ENCODE measurements at places on chromosomes 7 and 10.

DNA sequence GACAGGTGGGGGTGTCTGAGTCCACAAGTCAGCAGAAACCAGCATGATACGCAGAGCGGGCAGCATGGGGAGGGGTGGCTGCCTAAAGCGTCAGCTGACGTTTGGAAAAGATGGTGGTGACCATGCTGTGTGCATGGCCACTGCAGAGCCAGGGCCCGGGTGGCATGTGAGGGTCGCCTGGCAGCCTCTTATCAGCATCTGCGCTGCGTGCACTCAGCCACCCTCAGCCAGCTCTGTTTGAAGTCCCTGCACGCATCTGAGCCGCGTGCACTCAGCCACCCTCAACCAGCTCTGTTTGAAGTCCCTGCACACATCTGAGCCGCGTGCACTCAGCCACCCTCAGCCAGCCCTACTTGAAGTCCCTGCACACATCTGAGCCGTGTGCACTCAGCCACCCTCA lies 61.5 kb downstream of the WDR37 start:
- no peak for DNase-seq

DNA sequence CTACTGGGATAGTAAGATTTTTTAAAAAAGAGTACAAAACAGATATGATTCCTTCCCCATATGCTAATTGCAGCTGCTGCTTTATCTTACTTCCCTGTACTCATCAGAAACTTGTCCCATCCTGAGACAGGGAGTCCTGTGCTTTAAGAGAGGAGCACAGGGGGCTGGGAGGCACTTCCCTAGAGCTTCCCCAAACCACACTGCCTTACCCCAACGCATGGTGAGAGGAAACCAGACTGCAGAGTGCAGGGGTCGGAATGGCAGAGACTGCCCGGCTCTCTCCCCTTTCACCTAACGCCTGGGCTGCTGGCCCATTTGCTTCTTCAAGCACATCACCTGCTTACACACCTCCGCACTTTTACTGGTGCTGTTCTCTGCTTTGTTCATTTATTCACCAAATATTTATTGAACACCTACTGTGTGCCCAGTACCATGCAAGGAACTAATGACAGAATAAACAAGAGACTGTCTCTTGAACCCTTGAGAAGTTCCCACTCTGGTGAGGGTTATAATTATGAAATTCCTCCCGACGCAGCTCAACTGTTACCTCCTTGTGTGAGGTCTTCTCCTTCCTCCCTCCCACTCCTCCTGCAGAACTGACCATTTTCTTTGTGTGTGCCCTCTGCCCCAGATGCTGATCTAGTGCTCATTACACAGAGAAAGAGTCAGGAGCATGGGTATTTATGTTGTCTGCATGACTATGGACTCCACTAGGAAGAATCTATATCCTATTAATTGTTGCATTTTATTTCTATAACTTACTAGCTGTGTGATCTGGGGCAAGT lies 289.7 kb downstream of the TCF7L2 start:
- DNase-seq = no peak

- peak; percentile 23 for DNase-seq
These were observed 622 bp downstream of the CPEB3 start for GRCh38 chr10:92290076-92290836.

GRCh38 chr7:44145479-44145968 lies 4.4 kb upstream of the MYL7 start:
- DNase-seq = peak; percentile 70

DNA sequence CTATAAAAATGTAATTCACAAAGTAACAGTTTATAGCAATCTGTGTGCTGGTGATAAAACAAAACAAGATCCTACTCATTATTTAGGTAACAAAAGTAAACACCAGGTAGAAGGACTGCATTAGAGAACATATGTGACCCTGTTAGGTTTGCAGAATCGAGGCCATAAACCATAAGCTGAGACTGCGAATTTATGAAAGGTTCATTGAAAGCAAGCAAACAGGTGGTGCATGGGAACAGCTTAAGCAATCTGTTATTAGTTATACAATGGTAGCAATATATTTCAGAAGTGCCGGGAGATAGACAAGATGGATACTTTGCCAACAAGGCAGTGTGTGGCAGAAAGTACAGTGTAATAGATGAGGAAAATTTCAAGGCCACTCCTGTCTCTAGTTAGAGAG lies 23.5 kb upstream of the FAM133B start:
- no peak for DNase-seq

DNA sequence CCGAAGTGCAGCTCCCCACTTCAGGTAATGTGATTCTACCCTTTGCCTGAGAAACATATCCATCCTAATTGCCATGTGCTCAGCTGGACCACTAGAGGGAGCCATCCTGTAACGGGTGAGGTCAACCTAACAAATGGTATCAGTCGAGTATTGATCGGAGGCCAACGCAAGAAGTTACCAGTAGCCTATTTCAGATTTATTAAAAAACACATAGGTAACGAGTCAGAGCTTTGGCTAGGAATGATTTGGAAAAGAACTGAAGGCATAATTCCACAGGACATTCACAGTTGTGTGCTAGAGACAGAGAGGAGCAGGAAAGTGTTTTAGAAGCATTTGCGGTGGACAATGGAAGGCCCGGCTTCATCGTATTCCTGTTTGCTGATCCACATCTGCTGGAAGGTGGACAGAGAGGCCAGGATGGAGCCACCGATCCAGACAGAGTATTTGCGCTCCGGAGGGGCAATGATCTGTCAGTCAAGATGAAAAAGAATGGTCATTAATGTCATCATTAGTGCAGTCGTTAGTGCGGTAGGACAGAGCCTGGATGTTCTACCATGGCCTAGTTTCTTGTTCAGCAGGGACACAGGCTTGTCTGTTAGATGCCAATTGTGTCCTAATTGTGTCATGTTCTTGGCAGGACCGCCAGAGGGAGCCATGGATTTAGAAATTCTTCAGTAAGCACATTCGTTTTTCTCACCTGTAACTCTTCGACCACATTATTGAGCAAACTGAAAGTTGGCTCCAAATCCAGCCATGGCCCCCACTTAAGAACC lies 17.5 kb downstream of the ACTA2 start:
- DNase-seq = peak; percentile 56

GRCh38 chr10:1434202-1434601 lies 303.1 kb downstream of the ADARB2 start:
- DNase-seq = no peak

GRCh38 chr10:88938938-88939337 lies 13.6 kb downstream of the ACTA2 start:
- no peak for DNase-seq

GRCh38 chr7:30970594-30971094 lies 6.9 kb downstream of the GHRHR start:
- no peak for DNase-seq

DNA sequence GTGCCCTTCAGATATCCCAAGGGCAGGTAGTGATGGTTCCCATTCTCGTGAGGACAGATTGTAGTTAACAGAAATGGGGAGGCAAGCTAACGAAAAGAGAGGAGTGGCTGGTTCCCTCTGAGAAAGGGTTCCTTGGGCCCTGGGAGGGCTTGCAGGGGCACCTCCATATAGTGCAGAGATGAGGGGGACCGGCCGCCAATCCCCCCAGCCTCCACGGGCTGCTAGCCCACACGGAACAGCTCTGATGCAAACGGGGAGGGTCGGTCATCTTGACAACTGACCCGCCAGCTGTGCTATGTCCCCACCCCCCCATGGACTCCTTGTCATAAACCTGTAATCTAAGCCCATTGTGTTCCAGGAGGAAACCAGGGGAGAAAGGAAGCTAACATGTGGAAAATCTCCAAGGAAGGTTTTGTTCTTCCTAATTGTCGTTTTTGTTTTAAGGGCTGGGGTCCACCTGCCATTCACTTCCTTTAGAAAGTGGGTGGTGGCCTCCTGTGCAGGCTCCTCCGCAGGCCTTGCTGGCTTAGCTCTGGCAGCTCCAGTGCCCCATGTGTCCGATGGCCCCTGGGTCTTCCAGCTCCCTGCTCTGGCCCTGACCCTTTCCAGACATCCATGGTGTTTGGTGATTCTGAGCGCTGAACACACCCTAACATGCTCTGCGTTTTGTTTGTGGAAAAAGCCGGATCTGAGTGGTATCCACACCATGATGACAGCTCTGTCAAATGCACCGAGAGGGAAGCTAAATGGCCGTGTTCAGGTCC lies 15.9 kb downstream of the ADCY1 start:
- no peak for DNase-seq

- peak; percentile 86 for DNase-seq
These were observed 11.4 kb downstream of the SERPINE1 start for GRCh38 chr7:101138213-101138870.

GRCh38 chr10:109906316-109906715 lies 17.0 kb downstream of the XPNPEP1 start:
- no peak for DNase-seq

DNA sequence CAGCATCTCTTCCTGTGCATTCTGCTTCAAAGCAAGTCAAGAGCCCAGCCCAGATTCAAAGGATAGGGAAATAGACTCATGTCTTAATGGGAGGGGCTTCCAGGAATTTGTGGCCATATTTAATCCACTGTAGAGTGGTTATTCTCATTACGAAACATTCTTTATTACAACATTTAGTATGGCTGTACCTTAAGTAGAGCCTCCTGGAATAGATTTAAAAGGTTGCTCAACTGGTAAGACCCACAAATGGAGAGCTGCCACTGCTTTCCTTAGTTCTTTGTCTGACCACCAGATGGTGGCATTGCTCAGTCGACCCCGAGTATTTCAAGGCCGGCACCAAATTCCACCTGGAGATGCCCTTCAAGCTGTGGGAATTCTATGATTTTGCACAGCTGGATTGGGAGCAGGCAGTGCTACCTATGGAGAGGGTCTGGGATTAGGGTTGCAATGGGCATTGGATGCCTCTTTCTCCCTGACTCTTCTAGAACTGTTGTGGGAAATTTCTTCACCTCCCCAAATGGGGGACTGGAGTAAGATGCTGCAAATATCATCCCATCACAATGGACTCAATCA lies 102.2 kb downstream of the RBM20 start:
- no peak for DNase-seq

DNA sequence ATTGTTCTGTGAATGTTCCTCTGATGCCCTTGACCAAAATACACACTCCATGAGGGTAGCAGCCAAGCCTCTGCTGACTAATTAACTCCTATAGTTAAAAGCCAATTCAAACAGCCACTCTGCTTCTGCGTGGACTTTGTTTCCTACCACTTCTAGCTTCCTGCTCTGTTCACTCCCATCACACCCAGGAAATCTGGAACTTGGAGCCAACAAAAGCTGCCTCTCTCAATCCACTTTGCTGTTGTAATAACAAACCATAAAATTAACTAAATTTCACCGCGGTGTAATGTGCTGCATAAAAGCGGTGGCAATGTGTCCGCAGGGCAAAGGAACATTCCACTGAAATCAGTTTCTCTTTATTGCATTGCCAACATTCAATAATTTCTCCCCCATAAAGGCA lies 239.5 kb downstream of the PLXNA4 start:
- no peak for DNase-seq

DNA sequence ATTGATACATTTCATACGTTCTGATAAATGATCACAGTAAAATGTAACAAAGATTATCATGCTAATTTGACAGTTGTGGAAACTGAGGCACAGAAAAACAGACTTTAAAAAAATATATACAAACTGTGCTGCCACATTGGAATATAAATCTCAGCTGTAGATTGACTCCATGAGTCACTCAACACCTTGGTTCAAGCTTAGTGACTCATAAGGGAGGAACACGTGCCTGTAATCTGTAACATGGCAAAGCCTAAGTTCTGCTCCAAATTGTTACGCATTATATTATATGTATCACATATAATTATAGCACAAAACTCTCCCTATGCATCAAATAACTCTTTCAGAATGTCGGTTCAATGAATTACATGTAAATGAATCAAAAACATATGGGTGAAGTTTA lies 1047.5 kb downstream of the GATA3 start:
- DNase-seq = no peak

DNA sequence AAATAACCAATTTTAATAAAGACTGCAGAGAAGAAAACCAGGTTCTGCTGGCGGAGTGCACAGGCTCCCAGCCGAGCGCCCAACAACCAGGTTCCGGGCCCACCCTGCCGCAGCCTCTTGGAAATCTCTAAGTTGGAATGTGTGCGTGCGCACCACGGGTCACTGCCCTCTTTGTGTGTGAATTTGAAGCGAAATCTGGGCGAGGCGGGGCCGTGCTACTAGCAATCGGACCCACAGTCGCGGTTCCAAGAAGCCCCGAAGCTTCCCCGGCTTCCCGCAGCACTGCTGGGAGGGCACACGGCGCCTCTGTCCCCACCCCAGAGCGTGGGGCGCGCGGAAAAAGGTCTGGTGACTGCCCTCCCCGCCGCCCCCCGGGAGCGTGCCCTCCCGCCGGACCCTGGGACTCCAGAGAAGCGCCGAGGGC lies 666 bp upstream of the MAP3K8 start:
- no peak for DNase-seq

DNA sequence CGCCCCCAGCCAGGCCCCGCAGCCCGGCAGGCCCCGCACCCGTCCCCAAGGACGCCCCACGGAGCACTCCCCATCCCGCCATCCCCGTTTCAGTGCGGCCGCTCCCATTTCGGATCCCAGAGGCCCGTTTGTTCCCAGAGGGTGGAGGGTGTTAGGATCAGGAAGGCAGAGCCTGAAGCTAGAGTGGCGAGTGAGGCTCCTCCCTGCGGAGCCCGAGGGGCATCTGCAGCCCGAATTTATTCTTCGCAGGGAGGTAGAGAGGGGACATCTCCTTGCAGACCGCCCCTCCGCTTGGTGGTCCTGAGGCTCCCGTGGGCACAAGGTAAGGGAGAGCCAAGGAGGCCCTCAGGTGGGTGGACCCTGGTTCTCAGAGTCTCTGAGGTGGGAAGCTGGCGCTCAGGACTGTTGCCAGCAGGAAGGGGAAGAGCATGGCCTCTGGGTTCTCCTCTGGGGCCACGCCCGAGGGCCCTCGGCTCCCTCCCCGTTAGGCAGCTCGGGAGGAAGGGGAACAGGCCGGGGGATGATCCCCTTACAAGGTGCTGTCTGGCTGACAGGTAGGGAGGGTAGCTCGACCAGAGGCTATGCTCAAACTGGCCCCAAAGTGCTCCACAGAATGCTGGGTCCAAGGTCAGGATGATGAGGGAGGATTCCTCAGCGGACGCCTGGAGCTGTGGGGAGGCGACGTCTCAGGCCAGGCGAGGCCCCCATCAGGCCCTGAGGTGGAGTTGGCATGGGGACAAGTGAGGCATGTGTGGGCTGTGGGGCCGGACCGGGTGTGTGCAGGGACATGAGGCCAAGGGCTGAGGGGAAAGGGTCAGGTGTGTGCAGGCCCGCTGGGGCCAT lies 17.4 kb downstream of the POLL start:
- DNase-seq = no peak

All from stimulated activated CD8-positive, alpha-beta memory T cell treated with anti-CD3 and anti-CD28 coated beads, Interleukin-7, amount 100 ng/mL, for 4 hours (primary cell).